Inflammatory macrophage (primary cell): ENCODE measurements at places on chromosomes 11 and 22.

GRCh38 chr11:8767466-8768142 lies 85.0 kb downstream of the RPL27A start:
- DNase-seq, result no peak

DNA sequence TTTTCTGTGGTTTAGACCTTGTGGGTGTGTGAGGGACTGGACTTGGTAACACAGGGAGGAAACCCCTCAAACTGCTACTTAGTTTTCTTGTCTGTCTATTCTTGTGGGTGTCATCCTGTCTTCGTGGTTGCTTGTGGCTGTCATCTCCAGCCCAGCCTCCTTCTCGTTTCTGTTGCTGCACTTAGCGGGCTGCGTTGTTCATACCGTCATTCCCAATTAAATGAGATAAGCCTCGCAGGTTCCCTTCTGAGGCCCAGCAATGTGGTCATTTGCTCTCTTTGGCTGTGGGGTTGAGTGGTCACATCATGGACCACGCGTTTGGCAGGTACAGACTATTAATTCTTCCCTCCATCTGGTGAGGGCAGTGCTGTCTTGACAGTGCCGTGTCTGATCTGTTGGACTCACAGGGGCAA lies 18.8 kb downstream of the PANX1 start:
- no peak for DNase-seq

- DNase-seq, result peak; percentile 83
Observed at GRCh38 chr11:63866211-63866610, 27.3 kb downstream of the MARK2 start.

GRCh38 chr11:117218133-117218915 lies 13.5 kb downstream of the PCSK7 start:
- DNase-seq, result no peak
